ENCODE measurements at places on chromosomes 12 and 14. TPM values are rescaled to one million over a fixed set of nuclear protein-coding genes. Genes with fewer than 3 reads are reported as not detected.

The SMCO2 gene
- not detected for total RNA-seq

The METTL3 gene
- 43.6 TPM for total RNA-seq

The SERPINA12 gene
- total RNA-seq, result not detected

The PAX9 gene
- 0.38 TPM for total RNA-seq

The KRT79 gene
- total RNA-seq, result not detected
